ENCODE measurements at places on chromosomes 11 and 22.
A peak's percentile ranks its signal among the peaks of the same experiment; 100 is the strongest.

- no peak for DNase-seq
These were observed 48.3 kb downstream of the CEP164 start for GRCh38 chr11:117375960-117376359.

- peak; percentile 49 for DNase-seq
These were observed 4.7 kb upstream of the ARHGAP42 start for GRCh38 chr11:100682247-100682969.

- peak; percentile 40 for DNase-seq
These were observed 489.4 kb downstream of the KCNA4 start for GRCh38 chr11:29527391-29527936.

GRCh38 chr11:1766719-1767398, 3.1 kb upstream of the CTSD start:
- no peak for DNase-seq

- DNase-seq, result no peak
These were observed 9.4 kb downstream of the DRD2 start for GRCh38 chr11:113465786-113466185.

DNA sequence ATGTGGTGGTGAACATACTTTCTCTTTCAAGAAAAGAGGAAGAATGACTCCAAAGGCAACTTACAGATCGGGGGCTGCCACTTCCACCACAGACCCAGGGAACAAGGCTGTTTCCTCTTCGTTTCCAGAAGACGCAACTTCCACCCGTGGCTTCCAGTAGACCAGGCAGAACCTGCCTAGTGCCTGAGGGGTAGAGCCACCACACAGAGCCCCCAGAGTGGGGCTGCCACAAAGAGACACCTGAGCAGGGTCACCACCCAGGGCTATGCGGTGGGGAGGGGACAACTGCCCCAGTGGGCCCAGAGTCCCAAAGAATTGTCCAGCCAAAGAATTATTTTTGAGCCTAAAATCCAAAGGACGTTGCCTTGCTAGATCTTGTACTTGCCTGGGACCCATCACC, 16.7 kb upstream of the PHF21B start:
- DNase-seq, result no peak

GRCh38 chr22:45524966-45525365, 22.3 kb downstream of the FBLN1 start:
- no peak for DNase-seq

DNA sequence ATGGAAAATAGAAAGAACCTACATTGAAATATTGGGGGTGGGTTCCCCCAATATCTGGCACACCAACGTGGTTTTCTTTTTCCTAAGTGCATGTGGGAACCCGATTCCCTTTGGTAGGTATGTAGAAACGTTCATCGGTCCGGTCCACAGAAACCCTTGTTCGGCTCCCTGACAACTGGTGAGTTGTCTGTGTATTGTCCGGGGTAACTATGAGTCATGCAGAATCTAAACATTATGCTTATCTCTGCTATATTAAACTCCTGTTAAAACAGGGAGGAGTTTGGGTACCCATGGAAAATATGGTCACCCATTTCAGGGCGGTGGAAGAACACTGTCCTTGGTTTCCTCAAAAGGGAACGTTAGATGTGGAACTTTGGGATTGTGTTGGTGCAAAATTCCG, 25.1 kb upstream of the ALDH3B2 start:
- DNase-seq, result peak; percentile 3

- no peak for DNase-seq
These were observed 179.3 kb downstream of the CEP164 start for GRCh38 chr11:117506971-117507370.

- DNase-seq, result peak; percentile 70
These were observed 13.6 kb downstream of the IPO7 start for GRCh38 chr11:9397746-9398680.

DNA sequence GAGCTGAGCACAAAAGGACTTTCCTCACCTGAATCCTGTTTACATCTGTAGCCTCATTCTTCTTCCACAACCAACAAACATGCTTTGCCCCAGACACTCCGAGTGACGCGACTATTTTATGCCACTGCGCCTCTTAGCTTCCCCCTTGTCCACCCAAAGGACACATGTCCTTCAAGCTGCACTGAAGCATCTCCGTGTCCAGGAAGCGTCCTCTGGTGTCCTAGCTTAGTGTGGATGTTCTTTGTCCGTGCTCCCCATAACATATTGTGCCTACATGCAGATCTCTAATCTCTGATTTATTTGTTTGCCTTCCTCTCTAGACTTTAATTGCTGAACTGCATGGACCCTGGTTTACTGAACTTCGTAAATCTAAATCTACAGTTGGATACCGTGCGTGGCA, 20.1 kb upstream of the CECR2 start:
- no peak for DNase-seq

DNA sequence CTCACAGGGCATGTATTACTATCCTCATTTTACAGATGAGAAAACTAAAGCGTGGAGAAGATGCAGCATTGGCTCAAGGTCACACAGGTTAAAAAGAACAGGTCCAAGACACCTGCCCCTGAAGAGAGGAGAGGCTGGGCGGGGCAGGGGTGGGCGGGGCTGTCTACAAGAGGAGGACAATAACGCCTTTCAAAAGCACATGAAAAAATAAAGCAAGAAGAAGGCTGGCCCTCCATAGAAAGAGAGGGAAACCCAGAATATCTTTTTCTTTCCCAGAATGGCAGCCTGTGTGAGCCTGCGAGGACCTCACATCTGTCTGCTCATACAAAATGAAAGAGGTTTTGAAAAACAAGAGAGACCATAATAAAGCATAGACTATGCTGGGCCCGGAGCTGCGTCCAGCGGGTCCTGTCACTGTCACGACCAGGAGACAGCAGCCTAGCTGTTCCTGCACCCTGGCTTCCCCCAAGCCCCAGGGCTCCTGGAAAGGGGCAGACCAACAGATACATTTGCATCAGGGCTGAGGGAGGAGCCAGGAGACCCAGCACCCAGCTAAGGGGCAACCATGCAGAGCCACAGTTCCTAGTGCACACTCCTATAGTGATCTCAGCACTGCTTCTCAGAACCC, 61.6 kb downstream of the DSCAML1 start:
- no peak for DNase-seq

DNA sequence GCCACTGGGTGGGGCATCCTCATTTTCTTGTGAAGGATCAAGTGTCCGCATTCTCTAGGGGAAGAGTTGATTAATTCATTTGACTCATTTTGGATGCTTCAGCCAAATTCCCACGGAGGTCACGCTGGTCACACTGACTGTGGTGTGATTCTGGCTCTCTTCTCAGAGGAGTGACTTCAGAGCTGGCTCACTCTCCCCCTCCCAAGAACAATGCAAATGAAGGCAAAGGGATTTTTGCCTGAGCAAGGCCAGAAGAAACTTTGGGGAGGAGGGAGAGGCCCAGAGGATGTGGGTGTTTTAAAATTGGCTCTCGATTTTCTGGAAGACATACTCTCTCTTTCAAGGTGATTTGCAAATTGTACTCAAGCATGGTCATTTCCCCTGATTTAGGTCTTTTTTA, 51.1 kb upstream of the LMO2 start:
- peak; percentile 77 for DNase-seq

GRCh38 chr11:61891331-61892084, at the start of gene FADS3:
FADS3 (minus strand) TSS chr11:61891545; CDS start chr11:61891381, 164 bp downstream.
- DNase-seq, result peak; percentile 91

Measured in EH (cell line).